ENCODE measurements at places on chromosomes 3 and 15.

DNA sequence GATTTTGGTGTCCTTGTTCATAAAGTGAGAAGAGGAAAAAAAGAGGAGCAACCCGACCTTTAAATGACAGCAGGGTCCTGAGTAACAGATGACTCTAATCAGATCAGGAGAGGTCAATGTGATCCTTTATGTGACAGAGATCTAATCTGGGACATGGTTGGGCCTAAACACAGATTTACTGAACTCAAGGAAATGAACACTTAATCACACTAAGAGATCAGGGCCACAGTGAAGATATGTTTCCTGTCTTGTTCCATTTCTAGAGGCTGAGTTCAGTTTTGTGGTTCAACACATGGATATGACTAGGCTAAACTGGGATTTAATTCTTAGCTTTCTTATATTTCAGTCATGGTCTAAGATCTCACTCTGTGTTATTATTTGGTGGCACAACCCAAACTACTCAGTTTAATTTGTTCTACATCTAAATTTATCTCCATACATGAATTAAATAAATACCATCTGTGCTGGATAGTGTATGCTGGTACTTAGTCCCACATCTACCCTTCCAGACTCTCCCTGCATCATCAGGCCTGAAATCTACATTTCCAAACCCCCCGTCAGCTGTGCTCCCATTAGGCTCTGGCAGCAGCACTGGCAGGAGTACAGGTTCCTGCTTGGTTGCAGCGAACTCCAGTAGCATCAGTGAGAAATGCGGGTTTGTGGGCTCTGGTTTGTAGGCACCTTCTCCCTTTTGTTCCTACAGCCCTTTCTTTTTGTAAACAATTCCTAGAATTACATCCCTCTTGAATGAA lies 22.6 kb downstream of the SFMBT1 start:
- no peak for DNase-seq

GRCh38 chr3:176328198-176328597 lies 869.1 kb downstream of the TBL1XR1 start:
- peak; percentile 23 for DNase-seq

- no peak for DNase-seq
These were observed 18.3 kb upstream of the USF3 start for GRCh38 chr3:113714702-113715101.

DNA sequence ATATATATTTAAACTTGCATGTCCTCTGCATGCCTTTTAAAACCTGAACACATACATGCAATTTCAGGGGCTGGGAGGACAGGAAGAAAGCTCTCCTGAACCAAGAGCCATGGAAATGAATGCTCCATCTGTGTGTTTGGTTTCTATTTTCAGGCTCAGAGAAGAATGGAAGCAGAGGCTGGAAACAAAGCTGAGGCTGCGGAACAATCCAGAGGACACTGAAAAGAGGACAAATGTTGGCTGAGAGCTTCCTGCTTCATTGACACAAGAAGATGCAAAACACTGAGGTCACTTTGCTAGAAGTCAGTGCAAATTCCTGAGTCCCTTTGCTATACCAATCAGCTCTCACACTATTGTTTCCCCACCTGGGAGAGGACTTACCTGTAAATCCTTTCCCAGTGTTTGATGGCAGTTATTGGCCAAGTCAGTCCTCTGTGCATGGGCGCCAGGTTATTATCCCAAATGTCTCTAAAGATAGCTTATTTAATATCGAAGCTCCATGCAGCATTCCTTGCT lies 12.7 kb downstream of the FAM240A start:
- no peak for DNase-seq

DNA sequence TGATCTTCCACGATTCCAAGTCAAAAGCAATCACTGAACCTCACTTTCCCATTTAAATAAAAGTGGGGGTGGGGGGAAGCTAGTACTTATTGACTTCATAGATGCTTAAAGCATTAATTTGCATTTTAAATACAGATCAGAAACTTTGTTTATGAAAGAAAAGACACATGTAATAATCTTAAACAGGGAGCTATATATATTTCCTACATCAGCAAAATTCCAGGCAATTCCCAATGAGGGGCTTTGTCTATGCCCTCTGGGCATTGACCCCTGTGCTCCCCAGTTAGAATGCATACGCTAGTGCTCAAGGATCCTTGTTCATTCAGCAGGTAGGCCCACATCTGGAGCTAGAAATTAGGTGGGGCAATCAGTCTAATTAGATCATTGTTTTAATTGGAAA lies 20.0 kb downstream of the SERPINI2 start:
- DNase-seq = no peak
